Stimulated activated CD8-positive, alpha-beta memory T cell treated with anti-CD3 and anti-CD28 coated beads, Interleukin-7, amount 100 ng/mL, for 1 hour (primary cell): ENCODE measurements at places on chromosomes 3 and 15.

GRCh38 chr3:146115619-146116018 lies 45.4 kb downstream of the PLOD2 start:
- no peak for DNase-seq

GRCh38 chr15:85312486-85312885 lies 67.9 kb upstream of the AKAP13 start:
- DNase-seq: no peak

- no peak for DNase-seq
These were observed 507 bp upstream of the JMJD7 start for GRCh38 chr15:41827290-41827879.

- no peak for DNase-seq
These were observed 6.4 kb upstream of the TBC1D2B start for GRCh38 chr15:78083687-78084448.

GRCh38 chr3:20574746-20575145 lies 388.7 kb upstream of the SGO1 start:
- DNase-seq: no peak

DNA sequence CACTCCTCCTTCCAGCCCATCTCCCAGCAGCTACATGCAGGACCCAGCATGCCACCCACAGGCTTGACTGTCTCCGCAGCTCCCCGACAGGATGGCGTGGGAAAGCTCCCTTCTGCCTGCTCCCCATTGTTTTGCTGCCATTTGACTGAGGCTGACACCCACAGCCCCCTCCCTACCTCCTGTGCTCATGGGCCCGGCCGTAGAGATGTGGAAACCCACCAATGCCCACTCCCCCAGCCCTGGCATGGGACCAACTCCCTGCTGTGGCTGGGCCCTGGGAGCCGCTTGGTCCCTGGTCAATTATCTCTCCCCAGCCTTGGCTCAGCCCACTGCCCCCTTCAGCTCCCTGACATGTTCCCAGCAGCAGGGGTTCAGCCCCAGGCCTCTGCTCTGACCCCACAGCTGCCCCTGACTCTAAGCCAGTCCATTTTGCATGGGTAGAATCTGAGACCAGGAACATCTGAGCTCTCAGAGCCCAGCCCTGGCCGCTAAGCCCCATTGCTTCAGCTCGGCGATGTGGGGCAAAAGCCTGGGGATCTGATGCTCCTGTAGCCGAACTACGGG lies 8.2 kb downstream of the C3orf22 start:
- DNase-seq: no peak

- peak; percentile 64 for DNase-seq
These were observed 10.7 kb upstream of the SPTBN5 start for GRCh38 chr15:41904541-41905005.

DNA sequence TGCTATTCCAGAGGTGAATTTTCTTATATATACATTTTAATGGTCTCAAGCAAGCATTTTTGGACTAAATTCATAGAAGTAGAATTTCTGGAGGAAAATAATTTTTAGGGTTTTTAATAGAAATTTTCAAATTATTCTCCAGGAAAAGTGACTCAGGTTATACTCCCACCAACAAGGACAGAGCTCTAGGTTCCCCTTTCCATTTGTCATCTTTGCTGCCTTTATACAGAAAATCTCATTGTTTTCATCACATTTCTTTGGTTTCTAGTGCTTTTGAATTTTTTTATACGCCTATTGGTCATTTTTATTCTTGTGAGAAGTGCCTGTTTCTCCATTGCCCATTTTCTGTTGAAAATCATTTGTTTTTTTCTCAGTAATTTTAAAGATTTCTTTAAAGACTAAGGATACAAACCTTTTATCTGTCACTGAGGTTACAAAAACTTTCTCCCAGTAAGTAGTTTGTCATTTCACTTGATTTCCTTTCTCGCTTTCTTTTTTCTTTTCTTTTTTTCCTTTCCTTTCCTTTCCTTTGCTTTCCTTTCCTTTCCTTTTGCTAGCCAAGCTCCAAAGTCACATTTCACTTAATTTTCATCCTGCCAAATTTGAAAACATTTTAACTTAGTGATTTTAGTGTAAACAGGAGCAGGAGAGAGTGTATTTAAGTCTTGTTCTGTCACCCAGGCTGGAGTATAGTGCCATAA lies 77.1 kb upstream of the CHRNB4 start:
- DNase-seq: no peak

GRCh38 chr3:146701246-146701645 lies 96.1 kb upstream of the PLSCR5 start:
- DNase-seq: no peak

- no peak for DNase-seq
These were observed 80.6 kb downstream of the RBPMS2 start for GRCh38 chr15:64694816-64695215.

GRCh38 chr3:168040607-168041208 lies 55.0 kb downstream of the GOLIM4 start:
- DNase-seq: no peak

DNA sequence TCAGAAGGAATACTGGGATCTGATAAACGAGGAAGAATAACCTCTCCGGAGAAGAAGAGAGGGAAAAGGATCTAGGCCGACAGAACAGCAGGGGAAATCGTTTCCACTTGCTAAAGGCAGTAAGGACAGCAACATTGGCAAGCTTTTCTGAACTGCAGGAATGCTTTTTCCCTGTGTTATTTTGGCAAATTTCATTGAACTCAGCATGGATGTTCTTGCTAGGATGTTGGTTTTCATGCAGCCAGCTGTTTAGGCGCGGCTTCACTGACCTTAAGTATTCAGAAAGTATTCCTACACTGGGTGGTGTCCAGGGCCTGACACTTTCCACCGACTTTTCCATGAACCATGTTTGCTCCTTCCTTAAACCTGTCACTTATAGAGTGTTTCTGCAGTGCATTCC lies 489.7 kb downstream of the CNTN3 start:
- DNase-seq: no peak

GRCh38 chr3:117556646-117557407 lies 847.2 kb downstream of the TUSC7 start:
- DNase-seq: no peak

GRCh38 chr15:68353421-68354135 lies 76.0 kb downstream of the FEM1B start:
- no peak for DNase-seq

GRCh38 chr3:1830851-1831250 lies 267.8 kb upstream of the CNTN4 start:
- DNase-seq: no peak

- DNase-seq: no peak
These were observed 26.7 kb downstream of the CEP70 start for GRCh38 chr3:138567403-138567802.

GRCh38 chr3:39216176-39216790 lies 23.9 kb upstream of the XIRP1 start:
- no peak for DNase-seq

DNA sequence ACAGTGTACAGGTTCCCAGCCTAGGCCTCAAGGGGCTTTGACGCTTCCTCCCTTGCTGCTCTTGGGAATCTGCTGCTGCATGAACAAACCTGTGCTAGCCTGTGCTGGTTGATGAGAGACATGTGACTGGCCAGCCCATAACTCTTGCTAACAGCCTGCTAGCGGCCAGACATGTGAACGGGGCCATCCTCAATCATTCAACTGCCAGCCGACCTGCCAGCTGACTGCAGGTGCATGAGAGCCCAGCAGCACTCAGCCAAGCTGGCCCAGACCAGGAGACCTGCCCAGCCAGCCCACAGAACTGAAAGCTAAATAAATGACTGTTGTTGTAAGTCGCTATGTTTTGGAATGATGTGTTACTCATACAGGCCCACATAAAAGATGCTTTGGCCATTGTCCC lies 82.4 kb upstream of the DLG1 start:
- DNase-seq: no peak
